Heart right ventricle (tissue), 16 donors: ENCODE measurements at places on chromosomes 1 and 21.

GRCh38 chr1:161740921-161741320 is 8.7 kb upstream of the DUSP12 start:
- DNase-seq: no peak

DNA sequence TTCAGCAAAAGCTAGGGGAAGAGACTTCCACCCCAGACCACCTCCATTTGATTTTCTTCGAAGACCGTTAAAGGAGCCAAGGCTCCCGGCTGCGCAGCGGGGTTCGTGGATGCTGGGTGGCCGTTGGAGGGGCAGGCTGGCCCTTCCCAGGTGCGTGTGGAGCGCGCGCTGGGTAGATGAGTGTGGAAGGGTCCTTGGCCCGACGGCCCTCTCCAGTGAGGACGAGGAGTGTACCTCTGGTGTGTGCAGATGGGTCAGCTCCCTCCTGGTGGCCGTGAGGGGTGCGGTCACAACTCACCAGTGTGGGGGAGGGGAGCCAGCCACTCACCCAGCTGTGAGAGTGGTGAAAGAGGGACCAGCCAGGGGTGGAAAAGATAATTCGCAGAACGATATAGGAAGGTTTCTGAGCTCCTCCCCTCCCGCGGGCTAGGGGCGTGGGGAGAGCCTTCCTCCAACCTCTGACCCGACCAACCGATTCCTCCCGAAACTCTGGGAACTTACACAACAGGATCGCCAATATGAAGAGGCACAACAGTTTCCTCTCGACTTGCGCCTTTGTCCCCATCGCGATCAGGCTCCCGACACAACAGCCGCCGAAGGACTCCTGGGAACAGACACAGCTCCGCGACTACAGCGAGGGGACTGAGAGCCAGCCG is at the start of gene F11R:
TSS of gene F11R (minus strand) at position 644 of the 656 bp plus-strand sequence. CDS start at position 565, 79 bp downstream.
- peak; percentile 55 for DNase-seq

GRCh38 chr1:165925498-165926079 is 98.2 kb downstream of the UCK2 start:
- DNase-seq: no peak

DNA sequence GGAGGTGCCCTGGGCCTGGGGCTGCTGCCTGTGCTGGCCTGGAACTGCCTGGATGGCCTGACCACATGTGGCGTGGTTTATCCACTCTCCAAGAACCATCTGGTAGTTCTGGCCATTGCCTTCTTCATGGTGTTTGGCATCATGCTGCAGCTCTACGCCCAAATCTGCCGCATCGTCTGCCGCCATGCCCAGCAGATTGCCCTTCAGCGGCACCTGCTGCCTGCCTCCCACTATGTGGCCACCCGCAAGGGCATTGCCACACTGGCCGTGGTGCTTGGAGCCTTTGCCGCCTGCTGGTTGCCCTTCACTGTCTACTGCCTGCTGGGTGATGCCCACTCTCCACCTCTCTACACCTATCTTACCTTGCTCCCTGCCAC is 1.8 kb downstream of the GPR3 start:
- no peak for DNase-seq

GRCh38 chr1:10698726-10699469 is 97.5 kb downstream of the CASZ1 start:
- DNase-seq: no peak

- DNase-seq: no peak
Observed at GRCh38 chr1:168709405-168710363, 19.3 kb downstream of the DPT start.

DNA sequence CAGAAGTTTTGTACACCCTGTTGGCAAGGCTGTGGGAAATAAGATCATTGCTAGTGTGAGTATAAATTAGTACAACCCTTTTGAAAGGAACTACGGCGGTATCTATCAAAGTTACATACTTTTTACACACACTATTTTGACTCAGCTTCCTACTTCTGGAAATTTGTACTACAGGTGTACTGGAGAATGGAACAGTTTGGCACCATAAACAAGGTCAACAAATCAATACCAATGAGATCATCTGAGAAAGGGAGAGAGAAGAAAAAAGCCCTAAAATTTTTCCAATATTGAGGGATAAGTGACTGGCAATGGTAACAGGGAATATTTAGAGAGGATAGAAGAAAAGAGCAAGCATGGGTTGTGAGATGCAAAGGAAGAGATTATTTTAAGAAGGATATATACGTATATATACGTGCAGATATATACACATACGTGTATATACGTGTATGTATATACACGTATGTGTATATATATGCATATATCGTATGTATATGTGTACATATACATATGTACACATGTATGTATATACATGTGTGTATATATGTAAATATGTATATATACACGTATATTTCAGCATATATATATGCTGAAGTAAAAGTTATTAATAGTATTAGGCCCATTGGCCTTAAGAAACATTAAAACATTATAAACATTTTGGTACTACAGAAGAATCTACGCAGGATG is 27.6 kb downstream of the KLHL20 start:
- no peak for DNase-seq

GRCh38 chr1:10825592-10825991 is 29.1 kb upstream of the CASZ1 start:
- no peak for DNase-seq

DNA sequence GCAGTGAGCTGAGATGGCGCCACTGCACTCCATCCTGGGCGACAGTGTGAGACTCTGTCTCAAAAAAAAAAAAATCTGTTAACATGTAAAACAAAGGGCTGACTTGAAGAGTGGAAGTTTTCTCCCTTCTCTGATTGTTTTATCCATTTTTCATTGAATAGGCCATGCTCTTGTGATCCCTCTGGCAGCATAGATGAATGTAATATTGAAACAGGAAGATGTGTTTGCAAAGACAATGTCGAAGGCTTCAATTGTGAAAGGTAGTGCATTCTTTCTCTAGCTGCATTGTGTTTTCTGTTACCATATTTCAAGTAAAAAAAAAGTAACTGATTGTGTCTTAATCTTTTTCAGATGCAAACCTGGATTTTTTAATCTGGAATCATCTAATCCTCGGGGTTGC is 69.6 kb upstream of the LAMC2 start:
- no peak for DNase-seq

DNA sequence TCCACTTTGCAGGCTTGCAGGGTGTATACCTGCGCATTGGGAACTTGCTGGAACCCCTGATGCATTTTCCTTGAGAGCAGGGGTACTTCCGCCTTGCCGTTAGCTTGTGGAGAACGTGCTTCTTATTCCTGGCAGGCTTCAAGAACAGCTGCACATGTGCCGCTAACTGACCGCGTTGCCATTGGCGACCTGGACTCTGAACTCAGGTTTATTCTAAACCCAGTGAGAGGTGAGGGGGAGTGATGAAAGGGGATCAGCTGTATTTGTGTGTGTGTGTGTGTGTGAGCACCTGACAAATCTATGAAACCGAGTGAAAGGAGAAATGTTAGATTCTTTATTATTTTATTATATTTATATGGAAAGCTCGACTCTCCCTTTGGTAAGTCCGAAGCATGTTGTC is 128.6 kb downstream of the HUNK start:
- no peak for DNase-seq

DNA sequence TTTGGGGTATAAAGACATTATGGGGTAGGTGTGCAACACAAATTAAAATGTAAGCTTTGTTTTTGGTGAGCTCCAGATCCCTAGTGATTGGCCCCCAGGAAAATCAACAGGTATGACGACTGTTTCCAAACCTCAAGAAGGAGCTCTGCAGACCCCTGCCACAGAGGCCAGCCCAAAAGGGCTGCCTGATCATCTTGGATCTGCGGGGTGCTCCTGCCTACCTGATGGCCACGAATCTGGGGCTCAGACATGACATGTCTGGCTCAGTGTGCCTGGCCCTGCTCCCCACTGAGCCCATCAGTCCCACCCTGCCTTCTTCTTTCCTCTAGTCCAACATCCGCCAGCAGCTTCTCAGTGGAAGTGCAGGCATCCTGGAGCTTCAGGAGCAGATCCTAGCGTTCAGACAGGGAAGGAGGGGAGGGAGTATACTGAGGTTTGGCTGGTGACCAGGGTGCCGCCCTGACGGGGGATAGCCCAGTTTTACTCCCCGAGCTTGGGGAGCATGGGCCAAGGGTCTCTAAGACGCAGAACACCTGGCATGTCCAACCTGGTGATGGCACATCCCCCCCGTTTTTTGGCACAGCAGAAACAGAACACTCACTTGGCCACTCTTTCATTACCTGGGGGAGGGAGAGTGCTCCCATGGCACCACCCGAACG is 31.8 kb downstream of the ZNF496 start:
- no peak for DNase-seq

GRCh38 chr1:224696021-224696420 is 79.9 kb downstream of the CNIH3 start:
- DNase-seq: no peak

DNA sequence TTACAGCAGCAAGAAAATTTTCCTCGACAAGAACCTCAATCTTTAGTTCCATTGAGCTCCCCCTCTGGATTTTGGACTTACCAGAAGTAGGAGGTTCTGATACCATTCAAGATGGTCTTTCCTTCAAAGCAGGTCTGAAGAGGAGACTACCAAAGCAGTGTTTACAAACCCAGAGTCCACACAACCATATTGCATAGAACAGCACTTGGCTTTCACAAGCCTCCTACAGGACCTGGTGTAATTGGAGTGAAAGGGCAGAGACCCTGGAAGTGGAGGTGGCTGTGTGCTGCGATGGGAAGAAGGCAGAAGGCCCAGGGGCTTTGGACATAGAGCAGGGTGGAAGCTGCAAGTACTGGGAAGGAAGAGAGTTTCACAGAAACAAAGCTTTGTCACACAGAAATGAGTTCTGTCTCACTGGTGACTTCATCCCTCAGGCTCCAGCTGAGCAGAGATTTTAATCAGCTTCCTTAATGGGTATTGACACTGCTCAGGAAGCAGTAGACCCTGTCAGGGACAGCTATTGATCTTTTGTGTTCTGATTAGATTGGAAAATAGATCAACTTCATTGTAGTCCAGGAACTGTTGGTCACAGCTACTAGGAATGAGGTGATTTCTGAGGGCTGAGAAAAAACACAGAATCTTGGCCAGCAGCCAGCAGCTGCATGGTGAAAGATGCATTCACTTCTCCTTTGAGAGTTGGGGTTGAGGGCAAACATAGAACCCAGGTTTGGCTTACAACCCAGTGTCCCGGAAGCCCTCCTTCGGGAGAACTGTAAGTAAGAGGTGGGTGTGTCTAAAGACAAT is 124.0 kb downstream of the SYT2 start:
- DNase-seq: no peak

GRCh38 chr1:196486346-196486745 is 121.9 kb downstream of the KCNT2 start:
- DNase-seq: no peak

DNA sequence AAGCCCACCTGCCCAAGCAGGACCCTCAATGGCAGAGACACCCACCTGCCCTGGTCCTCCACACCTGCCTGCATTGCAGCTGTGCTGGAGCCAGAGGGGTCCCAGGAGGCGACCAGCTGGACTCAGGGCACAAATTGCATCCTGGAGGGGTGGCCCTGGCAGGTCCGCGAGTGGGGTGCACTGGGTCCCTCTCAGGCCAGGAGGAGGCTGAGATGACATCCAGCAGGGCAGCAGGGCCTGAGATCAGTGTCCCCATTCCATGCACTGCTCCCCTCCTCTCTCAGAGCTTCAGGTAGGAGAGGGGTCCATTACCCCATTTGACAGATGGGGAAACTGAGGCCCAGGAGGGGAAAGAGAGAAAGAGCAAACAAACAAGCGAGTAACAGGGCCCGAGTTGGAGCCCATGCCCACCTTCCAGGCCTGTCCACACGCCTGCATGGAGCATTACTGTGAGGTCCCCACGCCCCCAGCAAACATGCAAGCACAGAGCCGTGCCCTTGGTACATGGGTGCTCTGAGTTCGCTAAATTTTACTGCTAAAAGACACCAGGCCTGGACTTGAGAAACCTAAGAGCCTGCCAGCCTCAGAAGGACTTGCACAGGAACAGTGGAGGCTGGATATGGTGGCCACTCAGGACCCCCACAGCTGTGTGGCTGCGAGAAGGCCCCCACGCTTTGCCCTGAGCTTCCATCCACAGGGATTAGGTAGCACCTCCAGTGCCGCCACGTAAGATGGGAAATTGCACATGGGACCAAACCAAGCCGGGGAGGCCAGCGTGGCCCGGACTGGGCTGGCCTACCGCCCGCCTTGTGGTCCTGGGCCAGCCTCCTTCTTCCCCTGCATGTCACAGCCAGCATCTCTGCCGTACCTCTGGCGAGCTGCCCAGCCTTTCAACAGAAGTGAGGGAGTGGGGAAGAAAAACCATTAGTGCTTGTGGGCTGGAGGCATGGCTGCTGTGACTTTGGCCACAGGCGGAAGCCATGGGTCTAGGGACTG is 7.4 kb downstream of the WNT3A start:
- DNase-seq: no peak

- DNase-seq: no peak
Observed at GRCh38 chr21:33487996-33488395, 3.5 kb downstream of the DNAJC28 start.

DNA sequence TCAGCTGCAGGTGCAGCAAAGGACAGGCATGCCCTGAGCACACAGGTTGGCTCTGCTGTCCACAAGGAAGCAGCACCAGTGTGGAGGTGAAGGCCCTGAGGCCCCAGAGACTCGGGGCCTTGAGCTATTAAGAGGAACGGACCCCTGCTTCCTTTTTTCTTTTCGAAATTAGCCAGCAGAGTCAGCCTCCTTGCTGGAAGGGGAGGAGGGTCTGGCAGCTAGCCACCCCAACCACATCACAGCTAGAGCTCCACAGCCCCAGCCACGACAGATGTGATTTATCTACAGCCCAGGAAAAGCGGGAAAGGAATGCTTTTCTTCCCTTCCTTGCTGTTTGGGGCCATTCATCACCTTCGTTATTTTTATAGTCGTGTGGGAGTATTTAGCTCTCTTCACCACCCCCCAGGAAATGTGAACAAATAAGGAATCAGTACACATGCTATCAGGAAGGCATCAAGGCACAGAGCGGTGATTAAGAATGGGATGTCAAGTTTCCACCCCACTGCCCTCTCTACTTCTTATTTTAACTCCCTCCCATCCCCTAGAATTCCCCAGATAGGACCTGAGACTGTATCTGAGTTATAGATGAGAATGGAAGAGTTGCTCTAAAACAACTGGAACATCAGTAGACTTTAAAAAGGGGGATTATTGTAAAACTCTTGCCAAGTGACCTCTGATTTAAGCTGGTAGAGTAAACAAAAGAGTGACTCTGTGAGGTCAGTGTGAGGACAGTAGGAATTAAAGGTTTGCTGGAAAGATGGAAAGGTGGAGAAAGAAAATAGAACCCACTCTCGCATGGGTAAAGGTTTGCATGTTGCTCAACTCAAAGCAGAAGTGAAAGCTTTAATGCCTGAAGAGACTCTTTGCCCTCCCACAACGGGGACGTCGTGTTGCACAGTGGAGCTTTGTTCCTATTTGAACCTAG is 224.7 kb upstream of the GJB5 start:
- DNase-seq: no peak

DNA sequence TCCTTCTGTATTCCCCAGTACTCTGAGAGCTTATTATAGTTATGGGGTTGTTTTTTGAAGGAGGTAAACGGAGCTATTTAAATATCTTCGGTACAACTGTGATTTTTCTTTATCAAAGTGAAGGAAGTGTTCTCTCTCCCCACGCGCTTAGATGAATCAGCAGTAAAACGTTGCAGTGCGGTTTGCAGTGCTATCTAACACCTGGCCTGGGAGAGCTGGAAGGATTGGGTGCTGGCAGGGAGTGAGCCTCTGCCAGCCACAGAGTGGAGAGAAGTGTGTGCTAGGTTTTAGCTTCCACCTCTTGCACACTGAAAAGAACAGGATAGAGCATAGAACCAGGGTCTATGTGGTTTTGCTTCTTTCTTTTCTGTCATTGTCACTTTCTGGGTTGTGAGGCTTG is 165.9 kb downstream of the SDCCAG8 start:
- DNase-seq: peak; percentile 12

GRCh38 chr21:38433471-38433870 is 64.8 kb downstream of the ERG start:
- DNase-seq: no peak
